ENCODE measurements at places on chromosomes 11 and 22.

GRCh38 chr22:44448271-44448830 is 49.7 kb downstream of the RTL6 start:
- DNase-seq: no peak

DNA sequence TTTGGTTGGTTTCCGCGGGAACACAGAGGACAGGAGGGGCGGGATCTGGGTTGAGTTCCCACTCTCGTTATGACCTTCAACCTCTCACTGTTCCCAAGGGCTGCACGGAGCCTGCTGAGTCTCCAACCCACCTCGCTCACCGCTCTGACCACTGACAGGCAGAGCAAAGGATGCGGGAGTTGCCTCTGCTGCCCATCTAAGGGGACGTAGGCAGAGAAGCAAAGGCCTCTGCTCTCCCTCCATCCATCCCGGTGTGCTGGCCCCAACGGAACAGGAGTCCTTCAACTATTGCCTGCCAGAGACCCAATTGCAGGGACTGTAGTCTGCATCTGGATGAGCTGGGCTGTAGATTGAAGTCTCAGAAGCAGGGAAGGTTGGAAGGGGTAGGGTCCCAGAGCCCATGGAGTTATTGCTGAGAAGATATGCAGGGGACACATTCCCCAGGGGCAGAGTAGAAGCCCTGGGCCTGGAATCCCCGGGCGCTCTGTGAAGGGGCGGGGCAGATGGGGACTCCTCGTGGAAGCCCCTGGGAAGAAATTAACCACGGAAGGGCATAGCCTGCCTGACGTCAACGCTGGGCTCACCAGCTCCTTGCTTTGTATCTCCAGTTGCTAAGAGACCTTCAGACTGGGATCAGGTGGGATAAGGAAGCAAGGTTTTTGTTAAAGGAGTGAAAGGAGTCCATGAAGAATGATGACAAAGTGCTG is 12.7 kb upstream of the FXYD2 start:
- DNase-seq: peak; percentile 38

- no peak for DNase-seq
These were observed 151.6 kb downstream of the FAT3 start for GRCh38 chr11:92376146-92376599.

GRCh38 chr11:95363708-95364107 is 132.7 kb upstream of the SESN3 start:
- DNase-seq: peak; percentile 70

DNA sequence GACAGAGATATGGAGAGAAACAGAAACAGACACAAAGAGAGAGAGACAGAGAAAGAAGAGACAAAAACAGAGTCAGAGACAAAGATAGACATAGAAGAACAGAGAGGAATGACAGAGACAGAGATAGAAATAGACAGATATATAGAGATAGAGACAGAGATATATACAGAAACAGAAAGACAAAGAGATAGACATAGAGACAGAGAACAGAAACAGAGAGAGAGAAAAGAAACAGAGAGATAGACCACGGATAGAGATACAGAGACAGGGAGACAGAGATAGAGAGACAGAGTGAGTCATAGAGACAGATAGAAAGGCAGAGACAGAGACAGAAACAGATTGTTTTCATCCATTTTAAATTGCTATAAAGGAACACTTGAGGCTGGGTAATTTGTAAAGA is 12.3 kb upstream of the MPEG1 start:
- no peak for DNase-seq

GRCh38 chr11:63862923-63863322 is 24.0 kb downstream of the MARK2 start:
- no peak for DNase-seq

- no peak for DNase-seq
These were observed 15.4 kb upstream of the POU2AF2 start for GRCh38 chr11:111230122-111230465.

All from ecto neural progenitor cell (in vitro differentiated cells).